ENCODE measurements at places on chromosomes 16 and 17. TPM values are rescaled to one million over a fixed set of nuclear protein-coding genes. Genes with fewer than 3 reads are reported as not detected.

DNA sequence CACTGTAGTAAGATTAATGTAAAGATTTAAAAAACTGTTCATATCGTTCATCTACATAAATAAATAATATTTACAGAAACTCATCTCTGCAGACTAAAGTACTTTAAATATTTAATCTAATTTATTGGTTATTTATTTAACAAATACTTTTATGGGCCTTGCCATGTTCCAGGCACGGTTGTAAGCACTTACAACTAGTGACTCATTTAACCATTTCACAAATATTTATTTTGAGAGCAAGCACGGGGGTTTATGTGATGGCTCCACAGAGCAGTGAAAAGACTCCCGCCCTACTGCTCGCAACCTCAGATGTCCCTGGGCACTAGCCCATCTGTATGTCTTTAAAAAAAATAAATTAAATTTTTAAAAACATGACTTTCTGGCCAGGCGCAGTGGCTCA is 575.9 kb downstream of the WWOX start:
- DNase-seq = no peak

- no peak for DNase-seq
These were observed 3.5 kb downstream of the IL4R start for GRCh38 chr16:27317320-27317719.

DNA sequence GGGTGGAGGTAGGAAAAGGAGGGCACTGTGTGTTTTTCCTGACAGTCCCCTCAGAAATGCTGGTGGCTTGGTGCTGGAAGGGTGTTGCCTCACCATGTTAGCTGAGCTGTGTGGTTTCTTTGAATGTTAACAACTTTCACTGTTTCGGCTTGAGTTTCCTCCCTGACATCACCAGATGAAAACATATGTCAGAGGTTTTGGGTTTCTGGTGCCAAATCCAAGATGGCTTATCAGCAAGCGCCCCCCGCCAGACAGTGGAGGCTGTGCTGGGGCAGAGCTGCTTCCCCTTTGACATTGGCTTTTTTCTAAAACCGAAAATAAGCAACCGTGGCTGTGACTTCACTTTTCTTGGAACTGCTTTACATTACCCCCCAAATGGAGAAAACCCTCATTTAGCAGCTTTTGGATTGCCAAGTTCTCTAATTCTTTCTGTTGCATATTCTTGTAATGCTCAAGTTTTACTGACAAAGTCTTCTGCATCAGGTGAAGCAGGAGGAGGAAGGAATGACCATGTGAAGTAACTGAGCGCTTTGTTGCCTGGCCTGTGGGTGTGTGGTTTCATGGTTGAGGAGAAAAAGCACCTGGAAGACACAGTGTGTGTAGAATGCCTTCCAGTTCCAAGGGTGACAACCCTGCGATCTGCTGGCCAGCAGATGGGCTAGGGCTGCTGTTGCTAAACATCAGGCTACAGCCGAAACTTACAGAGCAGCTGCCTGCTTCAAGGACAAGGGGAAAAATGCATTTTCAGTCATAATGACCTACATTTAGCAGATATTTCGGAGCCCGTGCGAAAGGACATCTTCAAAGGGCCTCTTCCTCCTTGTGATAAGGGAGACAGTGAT is 9.7 kb downstream of the RMI2 start:
- peak; percentile 83 for DNase-seq

DNA sequence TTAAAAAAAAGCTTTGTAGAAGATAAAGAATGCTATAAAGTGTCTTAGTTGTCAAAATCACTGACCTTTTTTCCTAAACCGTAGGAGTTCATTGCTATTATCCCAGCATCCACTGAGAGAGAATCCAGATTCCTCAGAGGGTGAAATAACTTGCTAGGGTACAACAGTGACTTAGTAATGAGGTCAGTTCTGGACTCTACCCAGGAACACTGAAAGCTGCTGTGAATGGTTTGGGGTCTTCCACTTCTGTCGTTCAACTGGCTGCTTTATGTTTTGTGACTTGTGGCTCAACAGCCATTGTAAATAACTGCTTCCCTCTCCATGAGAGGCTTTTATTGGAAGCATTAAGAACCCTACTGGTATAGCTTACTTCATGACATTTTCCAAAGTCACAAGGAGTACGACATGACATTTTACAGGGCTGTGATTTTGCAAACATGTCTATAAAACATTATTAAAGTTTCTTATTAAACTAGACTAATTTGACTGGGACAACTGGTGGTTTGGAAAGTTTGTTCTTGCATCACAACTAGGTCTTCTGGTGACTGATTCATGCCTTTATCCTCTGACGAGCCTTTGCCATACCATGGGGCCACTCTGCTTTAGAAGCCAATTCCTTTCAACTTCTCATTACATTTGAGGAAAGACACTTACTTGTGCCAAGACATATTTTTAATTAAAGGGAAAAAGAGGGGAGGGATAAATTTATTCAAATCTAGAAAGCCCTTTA is 92.2 kb upstream of the CDH11 start:
- no peak for DNase-seq

DNA sequence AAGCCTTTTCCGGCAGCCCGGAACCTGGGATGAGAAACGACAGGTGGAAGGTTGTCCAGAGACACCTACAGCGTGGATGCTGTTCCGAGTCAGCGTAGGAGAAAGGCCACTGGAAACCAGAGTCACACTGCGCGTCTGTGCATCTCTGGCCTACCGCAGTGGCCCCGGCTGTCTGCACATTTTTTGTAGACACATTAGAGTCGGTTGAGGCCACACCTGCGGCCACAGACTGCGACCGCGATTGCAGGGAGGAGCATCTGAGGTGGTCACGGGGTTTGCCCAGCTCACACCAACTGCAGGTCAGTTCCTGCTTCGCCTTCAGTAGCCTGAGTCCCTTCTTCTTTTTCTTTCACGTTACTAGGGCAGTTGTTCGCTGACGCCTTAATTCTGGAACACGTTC is 52.4 kb downstream of the WDR45B start:
- peak; percentile 46 for DNase-seq

GRCh38 chr16:88681709-88682451 is 4.4 kb downstream of the SNAI3 start:
- peak; percentile 91 for DNase-seq

GRCh38 chr16:20807862-20808261 is 1.5 kb downstream of the REXO5 start:
- no peak for DNase-seq

DNA sequence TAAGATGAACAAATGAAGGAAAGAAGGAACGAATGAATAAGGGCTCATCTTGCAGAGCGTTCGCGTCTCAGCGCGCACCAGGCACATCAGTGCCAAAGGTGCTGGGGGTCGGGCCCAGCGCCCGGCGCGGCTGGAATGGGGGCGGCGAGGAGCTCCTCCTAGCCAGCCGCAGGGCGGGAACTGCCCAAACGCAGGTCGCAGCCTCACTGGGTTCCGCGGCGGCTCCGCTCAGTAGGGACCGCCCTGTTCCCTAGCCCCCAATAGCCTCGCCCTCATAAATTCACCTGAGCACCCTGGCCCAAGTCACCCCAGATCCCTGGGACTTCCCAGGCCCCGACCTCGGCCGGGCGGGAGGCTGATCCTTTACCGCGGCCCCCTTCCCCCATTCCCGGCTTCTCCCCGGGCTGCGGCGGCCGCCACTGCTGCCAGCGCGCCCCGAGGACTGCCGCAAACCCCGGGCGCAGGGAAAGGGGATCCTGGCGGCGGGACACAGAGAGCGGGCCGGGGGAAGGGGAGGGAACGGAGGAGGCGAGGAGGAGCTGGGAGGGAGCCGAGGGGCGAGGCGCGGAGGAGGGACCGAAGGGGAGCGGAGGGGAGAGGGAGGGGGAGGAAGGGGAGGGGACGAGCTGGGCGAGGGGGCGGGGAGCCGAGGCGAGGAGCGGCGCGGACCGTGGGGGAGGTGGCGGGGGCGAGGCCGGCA is 377 bp upstream of the CRHR1 start:
- peak; percentile 38 for DNase-seq

DNA sequence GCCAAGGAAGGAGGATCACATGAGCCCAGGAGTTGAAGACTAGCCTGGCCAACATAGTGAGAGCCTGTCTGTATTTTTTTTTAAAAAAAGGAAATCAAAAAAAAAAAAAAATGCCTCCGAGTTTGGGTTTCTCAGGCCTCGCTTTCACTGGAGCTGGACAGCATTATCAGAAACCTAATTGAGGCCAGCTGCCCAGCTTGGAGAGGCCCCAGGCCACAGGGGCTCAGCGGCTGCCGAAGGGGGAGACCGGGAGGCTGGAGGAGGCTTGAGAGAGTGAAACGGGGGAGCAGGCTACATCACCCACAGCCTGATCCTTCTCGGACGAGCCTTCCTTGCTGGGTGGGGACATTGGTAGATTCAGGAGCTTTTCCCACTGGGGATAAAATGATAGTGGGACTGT is 5.1 kb downstream of the TTYH2 start:
- no peak for DNase-seq

DNA sequence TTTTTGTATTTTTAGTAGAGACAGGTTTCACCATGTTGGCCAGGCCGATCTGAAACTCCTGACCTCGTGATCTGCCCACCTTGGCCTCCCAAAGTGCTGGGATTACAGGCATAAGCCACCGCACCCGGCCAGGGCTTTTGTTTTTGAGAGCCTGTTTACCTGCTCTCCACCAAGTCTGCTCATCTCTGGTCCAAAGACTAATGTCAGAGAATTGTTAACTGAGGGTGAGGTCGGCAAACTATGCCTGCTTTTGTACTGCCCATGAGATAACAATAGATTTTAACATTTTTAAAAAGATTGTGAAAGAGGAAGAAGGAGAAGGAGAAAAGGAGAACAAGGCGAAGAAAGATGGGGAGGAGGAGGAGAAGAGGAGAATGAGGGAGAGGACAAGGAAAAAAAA is 26.0 kb downstream of the TMEM238L start:
- no peak for DNase-seq

GRCh38 chr17:39678340-39679116 is 9.3 kb downstream of the PGAP3 start:
- no peak for DNase-seq

DNA sequence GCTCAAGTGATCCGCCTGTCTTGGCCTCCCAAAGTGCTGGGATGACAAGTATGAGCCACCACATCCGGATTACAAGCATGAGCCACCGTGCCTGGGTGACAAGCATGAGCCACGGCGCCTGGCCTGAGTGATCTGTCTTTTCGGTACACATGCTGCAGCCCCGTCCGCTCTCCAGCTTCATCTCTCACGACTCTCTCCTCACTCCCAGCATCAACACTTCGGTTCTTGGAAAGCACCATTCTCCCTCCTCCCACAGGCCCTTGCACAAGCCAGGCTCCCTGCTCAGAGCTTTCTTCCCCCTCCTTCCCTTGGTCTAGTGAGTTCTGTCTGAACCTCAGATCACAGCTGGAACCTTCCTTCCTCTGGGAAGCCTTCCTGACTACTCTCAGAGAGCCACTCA is 6.5 kb upstream of the NCBP3 start:
- no peak for DNase-seq

DNA sequence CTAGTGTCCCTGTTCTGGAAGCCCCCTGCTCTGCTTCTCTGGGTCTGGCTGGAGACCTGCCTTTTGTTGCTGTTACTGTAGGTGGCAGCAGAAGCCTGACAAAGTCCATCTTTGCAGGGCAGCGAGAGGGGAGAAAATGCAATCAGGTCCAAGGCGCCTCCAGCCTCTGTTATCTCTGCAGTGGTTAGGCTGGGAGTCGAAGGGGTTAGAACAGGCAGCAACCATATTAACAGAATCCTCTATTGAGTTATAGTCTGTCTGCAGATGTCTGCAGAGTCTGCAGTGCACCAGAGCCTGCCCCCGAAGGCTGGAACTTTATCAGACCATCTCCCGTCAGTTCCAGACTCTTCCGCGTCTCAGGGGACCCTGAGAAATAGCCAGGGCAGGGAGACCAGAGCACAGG is 404.9 kb upstream of the EEF2KMT start:
- DNase-seq = no peak

DNA sequence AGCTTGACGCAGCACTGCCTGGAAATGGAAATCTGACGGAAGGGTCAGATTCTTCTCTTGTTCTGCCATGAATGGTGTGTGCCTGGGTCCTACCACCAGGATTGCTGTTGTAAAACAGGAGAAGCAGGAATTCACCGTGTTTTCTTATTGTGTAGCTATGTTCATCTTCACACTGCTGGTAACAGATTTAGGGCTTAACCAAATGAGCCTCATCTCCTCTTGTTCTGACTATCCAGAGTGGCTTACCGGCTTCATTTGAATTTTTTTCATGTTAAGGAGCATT is 97.3 kb upstream of the CHMP6 start:
- DNase-seq = no peak

DNA sequence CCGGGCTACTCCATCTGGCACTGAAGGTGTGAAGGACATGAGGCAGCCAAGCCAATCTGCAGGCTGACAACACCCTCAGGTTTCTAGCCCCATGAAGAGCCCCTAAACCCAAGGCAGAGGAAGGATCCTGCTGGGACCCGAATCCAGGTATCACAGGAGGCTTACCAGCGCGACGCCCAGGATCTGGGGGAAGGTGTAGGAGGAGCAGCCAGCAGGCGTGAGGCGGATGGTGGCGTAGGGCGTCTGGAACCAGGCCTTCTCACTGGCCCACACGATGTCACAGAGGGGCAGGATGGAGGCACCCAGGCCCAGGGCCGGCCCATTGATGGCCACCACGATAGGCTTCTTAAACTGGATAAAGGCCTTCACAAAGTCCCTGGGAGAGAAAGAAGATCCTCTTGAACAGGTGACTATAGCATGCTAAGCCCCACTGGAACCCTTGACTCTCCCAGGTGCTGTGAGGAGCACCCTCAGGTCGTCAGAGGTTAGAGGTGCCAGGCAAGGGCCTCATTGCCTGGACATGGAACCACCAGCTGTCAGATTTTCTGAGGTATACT is 71.7 kb downstream of the DYNLRB2 start:
- DNase-seq = no peak

GRCh38 chr17:82230609-82231311 is 1.9 kb downstream of the SLC16A3 start:
- peak; percentile 69 for DNase-seq

DNA sequence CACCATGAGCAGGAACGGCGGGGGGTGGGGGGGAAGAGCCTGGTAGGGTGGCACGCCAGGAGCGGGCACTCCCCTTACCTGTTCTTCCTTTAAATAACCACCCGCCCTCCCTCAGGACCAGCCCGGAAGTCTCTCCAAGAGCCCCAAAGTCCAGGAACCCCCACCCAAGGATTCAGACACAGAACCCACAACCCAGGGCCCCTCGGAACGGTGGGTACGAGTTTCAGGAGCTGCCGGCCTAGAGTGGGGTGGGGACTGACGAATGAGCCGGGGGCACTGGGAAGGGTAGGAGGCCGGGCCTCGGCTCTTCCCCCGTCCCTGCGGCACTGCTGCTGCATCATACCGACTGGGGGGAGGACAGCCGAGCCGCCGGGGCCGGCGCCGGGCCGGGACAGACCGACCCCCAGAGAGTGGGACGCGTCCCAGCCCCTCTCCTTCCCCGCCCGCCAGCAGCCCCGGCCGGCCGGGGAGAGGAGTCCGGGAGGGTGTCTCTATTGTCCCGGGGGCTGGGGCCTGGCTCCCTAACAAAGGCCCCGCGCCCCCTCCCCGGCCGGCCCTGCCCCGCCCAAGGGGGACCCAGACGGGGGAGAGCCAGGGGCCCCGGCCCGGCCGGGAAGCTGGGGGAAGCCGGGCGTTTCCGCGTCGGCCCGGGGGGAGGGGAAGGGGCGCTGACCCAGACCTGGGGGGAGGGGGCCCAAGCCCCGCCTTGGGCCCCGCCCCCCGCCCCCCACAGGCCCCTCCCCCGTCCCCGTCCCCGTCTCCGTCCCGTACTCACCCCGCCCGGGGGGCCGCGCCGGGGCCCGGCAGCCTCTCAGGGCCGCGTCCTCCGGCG is 747 bp downstream of the ATXN7L3 start:
- peak; percentile 74 for DNase-seq

Gene TUBG2
- 19.0 TPM for total RNA-seq

Gene CD300LB
- total RNA-seq = 0.12 TPM

Gene GRIN2C
- total RNA-seq = not detected

Gene HSPB9
- not detected for total RNA-seq

Gene PLXDC1
- total RNA-seq = not detected

Gene ABI3
- 20.7 TPM for total RNA-seq

Gene RHBDL1
- total RNA-seq = 1.0 TPM

Gene KIF2B
- total RNA-seq = not detected
